Occipital lobe (tissue), 3 donors: ENCODE measurements at places on chromosomes 7 and 10.

- no peak for DNase-seq
Measured at GRCh38 chr7:115113776-115114175, 191.9 kb downstream of the MDFIC start.

- no peak for DNase-seq
Measured at GRCh38 chr7:134042307-134042706, 84.8 kb upstream of the LRGUK start.

GRCh38 chr7:39356172-39356925 is 209.9 kb upstream of the YAE1 start:
- DNase-seq, result no peak

DNA sequence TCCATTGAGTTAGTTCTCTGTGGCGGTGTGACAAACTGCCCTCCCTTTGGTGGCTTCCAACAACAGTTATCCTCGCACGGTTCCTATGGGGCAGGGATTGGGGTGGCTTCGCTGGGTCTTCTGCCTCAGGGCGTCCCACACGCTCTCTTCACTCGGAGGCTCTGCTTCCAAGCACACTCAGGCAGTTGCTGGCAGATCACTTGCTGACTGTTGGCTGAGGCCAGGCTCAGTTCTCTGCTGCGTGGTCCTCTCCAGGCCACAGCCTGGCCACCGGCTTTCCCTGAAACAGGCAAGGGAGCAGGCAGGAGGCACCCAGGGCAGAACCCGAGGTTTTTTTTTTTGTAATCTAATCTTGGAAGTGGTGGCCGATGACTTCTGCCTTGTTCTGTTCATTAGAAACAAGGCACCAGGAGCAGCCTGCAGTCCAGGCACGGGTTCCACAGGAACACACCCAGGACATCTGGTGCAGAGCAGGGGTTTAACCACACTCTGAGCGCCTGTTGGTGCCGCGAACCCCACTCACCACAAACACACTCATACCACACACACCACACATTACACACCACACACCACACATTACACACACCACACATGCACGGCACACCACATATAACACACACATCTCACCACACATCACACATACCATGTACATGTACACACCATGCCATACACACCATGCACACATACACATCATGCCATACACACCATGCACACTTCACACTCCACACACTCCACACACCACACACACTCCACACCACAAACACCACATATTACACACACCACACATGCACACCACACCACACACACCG is 112.2 kb downstream of the PTPN20 start:
- DNase-seq, result no peak

DNA sequence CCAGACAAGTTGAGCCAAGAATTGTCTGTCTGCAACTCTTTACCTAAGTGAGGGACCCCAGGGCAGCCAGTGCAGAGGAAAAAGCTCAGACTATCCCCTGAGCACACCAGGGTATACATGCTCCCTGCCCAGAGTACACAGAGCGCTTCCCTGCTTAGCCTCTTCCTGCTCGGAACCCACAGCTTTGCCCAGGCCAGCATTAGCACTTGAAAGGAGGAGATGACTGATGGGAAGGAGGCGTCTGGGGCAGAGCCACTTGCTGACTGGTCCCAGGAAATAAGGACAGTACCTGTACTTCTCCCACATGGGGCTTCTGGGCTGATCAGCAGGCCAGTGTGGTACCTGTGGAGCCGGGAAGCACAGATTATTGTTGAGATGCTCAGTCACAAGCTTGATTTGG is 48.4 kb upstream of the TRIM8 start:
- no peak for DNase-seq
